ENCODE measurements at places on chromosomes 16 and 17.

- peak; percentile 6 for DNase-seq
Measured at GRCh38 chr16:69890114-69890891, 60.8 kb upstream of the CLEC18A start.

- DNase-seq: no peak
Measured at GRCh38 chr17:75288770-75289114, 491 bp downstream of the SLC25A19 start.

DNA sequence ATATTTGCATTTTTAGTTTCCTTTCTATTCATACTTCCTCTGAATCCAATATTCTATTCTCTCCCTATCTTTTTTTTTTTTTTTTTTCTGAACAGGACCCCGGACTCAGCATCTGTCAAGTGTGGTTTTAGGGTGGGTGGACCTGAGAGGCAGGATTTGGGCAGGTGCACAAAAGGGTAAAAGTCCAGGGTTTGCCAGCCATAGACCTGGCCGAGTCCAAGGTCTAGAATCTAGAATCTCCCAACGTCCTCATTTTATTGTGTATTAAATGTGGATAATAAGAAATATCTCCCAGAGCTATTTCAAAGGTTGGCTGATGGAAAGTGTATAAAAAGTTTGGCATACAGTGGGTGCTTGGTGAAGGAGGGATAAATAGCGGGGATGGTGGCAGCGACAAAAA is 273.3 kb upstream of the MAF start:
- no peak for DNase-seq

- no peak for DNase-seq
Measured at GRCh38 chr17:41682631-41683030, 6.1 kb upstream of the EIF1 start.

DNA sequence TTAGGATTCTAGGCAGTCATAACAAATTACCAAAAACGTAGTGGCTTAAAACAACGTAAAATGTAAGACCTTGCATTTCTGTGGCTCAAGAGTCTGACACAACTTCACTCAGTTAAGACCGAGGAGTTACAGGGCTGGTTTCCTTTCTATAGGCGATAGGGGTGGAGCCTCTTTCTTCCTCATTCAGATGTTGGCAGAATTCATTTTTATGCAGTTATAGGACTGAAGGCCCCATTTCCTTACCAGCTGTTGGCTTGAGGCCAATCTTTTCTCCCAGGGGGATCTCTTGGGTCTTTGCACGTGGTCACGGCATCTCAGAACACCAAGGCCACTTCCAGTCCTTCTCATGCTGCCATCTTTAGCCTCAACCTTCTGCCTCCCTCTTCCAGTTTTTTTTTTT is 145.2 kb downstream of the KCNJ2 start:
- DNase-seq: no peak

GRCh38 chr17:17059301-17059890 is 17.1 kb downstream of the MPRIP start:
- DNase-seq: no peak

- no peak for DNase-seq
Measured at GRCh38 chr16:85018529-85019236, 7.3 kb upstream of the ZDHHC7 start.

GRCh38 chr17:40191237-40192208 is 14.3 kb downstream of the RAPGEFL1 start:
- DNase-seq: no peak

- no peak for DNase-seq
Measured at GRCh38 chr17:35856603-35857002, 12.1 kb downstream of the HEATR9 start.

DNA sequence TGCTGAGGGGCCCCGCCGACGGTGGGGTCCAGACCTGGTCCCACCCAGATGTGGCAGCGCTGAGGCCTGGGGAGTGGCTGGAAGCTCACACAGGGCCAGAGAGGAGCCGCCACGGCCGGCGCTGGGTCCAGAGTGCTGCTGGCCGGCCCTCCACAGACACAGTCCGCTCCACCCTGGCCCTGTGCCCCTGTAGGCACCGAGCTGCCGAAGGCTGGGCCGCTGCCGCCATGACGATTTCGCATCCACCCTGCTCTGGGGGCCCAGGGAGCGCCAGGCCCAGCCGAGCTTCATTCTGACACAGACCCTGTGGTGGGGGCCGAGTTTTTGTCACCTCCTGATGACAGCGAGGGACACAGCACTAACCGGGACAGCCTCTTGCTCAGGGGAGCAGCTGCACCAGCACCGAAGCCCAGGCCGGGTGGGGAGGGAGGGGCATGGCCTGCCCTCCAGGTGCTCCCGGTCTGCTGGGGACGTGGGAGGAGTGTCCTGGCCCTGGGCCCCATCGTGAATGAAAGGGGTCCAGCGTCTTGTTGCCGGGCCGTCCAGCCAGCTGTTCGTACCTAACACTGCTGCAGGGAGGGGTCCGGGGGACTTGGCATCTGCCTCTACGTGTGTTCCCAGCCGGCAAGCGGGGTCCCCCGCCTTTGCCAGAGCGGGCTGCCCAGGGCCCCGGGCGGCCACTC is 27.1 kb upstream of the SSTR5 start:
- DNase-seq: no peak
